Uterus (tissue), 4 donors: ENCODE measurements at places on chromosomes 5 and 9.
A peak's percentile ranks its signal among the peaks of the same experiment; 100 is the strongest.

DNA sequence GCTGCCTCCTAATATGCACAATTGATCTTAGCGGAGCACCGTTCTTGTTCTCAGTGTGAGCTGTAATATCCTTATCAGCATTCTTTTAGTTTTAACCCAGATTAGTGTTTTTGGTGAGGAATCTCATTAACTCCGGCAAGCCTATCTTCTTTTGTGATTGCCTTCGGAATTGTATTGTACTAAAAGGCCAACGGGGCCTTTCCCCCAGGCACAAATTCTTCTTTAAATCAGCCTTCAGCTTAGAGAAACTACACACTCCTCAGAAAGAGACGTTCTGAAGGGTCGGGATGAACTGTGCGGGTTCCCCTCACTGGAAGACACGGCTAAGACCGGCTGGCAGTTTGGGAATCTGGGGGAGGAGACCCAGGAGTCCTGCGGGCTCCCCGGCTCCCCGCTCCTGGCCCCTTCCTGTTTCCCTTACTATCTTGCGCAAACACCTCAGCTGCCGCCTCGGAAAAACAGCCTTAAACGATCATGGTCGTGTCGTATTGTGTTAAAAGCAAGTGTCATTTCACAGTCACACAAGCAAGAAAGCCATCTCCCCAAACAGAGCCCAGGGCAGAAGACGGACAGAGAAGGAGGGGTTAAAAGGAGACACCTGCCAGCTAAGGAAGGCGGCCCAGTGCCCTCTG lies 353.1 kb upstream of the IRX2 start:
- DNase-seq: no peak

GRCh38 chr9:77872863-77873262 lies 158.7 kb downstream of the GNAQ start:
- no peak for DNase-seq

DNA sequence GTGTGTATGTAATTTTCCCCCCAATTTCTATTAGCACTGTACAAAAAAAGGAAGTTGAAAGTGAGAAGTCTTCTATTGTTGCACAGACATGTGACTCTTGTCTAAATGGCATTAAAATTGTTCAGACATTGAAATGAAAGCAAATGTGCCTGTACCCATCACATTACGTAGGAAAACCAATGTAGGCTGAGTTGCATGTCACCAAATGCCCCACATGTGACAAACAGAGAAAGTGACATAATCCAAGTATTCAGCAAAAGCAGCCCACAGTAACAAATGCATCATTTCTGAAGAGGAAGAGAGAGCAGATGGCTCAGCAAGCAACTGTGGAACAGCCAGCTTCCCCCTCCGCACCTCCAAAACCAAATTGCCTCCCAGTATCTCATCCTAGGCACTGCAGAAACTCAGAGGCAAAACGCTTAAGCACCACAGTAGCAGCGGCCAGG lies 161.5 kb upstream of the NR4A3 start:
- no peak for DNase-seq

- no peak for DNase-seq
Measured at GRCh38 chr9:134167530-134167931, 3.2 kb upstream of the RNU6ATAC start.

DNA sequence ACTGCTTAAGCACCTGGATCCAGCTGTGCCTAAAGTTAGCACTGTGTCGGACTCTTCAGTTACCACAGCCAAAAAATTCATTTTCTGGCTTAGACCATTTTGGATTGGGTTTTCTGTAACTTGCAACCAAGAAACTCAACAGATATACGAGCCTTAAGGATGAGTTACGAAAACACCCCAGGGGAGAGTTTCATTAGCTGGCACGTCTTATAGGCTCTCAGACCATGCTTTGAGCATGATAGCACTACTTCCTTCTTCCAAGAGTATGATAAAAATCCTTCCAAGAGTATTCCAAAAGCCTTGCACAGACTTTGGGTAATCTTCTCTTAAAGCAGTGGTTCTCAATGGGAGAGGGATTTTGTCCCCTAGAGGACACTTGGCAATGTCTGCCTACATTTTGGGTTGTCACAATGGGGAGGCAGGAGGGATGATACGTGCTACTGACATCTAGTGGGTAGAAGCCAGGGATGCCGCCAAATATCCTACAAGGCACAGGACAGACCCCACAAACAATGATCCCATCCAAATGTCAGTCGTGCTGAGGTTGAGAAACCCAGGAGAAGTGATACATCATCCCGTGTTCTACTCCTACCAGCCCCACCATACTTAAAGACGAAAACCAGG lies 64.8 kb downstream of the SMIM23 start:
- peak; percentile 26 for DNase-seq

DNA sequence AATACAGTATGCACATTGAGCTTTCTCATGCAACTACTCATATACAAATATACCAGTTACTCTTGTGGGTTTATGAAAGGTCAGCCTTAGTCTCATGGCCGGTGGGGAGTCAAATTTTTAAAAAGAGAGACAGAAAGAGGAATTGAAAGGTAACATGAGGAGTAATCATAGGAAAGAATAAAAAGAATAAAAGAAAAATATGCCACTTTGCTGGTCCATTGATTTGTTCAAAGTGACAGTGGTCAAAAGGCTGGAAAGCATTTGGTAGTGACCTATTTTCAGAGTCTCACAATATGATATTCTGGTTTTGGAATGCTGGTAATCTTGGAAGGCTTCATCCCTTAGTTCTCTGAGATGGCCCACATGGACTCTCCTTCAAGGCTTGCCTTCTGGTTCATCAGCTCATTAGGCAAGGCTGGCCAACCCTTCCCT lies 67.0 kb downstream of the ZNF366 start:
- no peak for DNase-seq

DNA sequence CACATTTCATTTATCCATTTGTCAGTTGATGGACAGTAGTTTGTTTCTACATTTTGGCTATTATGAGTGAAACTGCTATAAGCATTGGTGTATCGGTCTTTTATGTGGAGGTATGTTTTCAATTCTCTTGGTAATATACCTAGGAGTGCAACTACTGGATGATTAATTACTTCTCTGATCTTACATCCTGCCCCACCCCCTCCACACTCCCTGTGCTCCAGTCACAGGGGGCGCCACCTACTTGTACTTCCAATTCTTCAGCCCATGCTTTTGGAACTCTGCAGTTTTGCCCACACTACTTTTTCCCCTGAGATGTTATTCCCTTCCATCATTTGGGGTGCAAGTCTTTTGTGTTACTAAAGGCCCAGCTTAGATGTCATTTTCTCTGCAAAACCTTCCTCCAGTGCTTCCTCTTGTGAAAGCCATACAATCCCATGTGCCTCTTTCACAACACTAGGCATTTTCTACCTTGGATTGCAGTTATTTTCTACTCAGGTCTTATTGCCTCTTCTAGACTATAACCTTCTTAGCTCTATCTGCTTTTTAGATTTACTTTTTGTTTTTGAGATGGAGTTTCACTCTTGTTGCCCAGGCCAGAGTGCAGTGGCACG lies 42.1 kb downstream of the SEC61B start:
- DNase-seq: no peak

DNA sequence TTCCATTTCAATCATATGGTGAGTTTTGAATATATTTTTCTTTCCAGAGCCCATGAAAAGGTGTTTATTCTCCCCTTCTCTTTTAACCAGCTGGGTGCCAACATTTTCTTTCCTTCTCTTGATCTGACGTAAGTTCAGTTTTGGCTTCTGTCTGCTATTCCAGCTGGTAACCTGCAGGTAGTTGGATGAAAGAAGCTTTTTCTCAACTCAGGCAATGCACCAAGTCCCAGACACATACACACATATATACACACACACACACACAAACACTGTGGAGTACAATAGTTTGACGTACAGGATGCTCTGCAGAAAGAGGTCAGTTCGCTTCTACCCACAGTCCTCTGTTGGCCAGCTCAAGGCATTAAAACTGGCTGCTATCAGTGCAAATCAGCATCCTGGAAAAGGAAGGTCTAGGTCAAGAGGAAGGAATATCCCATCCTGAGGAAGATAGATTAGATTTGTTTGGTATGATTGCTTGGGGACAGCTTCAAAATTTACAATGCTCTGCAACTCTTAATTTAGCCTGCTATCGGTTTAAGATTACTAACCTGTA lies 214.3 kb upstream of the SEMA6A start:
- DNase-seq: no peak

- DNase-seq: no peak
Measured at GRCh38 chr9:3960661-3961144, 339.2 kb downstream of the GLIS3 start.

- DNase-seq: no peak
Measured at GRCh38 chr9:89766991-89767390, 162.2 kb downstream of the GADD45G start.

DNA sequence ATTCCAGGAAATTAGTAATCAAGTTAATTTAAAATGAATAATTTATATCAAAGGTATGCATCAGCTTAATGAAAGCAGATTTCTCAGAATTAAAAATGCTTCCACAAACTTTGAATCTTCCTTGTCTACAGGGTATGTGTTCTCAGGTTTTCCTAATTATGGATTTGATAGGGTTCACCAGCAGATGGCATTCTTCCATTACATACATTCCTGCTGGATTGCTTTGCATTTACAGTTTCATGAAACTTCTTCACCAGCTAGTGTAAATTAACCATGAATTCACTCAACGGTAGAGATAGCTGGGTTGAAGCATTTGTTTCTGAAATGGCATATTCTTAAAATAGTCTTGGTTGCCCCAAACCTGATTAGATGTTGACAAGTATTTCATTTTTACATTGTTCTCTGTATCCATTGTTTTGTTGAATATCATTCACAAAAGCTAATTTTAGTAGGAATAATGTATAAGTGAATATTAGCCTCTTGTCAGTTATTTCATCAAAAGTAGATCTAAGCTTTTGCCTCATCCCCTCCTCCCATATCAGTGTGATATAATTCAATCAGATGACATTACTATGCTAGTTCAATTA lies 68.7 kb upstream of the WDR41 start:
- DNase-seq: no peak

DNA sequence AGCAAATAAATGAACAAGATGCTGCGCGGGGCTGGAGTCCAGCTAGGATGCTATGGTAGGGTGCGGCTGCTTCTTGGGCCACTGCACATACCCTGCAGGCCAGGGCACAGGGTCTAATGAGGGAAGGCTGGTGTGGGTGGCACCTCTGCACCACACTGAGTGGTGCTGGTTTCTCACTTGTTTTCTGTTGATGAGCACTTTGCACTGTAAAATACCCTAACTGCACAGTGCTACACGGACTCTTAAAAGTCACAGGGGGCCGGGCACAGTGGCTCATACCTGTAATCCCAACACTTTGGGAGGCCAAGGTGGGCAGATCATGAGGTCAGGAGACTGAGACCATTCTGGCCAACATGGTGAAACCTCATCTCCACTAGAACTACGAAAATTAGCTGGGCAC lies 52.7 kb upstream of the DMRT1 start:
- no peak for DNase-seq

- no peak for DNase-seq
Measured at GRCh38 chr9:27462434-27462833, 61.7 kb upstream of the IFNK start.

- no peak for DNase-seq
Measured at GRCh38 chr9:111730937-111731567, 63.7 kb downstream of the SHOC1 start.

- no peak for DNase-seq
Measured at GRCh38 chr5:56099346-56099745, 104.6 kb upstream of the IL6ST start.

GRCh38 chr5:107680099-107680498 lies 9.4 kb upstream of the EFNA5 start:
- no peak for DNase-seq

DNA sequence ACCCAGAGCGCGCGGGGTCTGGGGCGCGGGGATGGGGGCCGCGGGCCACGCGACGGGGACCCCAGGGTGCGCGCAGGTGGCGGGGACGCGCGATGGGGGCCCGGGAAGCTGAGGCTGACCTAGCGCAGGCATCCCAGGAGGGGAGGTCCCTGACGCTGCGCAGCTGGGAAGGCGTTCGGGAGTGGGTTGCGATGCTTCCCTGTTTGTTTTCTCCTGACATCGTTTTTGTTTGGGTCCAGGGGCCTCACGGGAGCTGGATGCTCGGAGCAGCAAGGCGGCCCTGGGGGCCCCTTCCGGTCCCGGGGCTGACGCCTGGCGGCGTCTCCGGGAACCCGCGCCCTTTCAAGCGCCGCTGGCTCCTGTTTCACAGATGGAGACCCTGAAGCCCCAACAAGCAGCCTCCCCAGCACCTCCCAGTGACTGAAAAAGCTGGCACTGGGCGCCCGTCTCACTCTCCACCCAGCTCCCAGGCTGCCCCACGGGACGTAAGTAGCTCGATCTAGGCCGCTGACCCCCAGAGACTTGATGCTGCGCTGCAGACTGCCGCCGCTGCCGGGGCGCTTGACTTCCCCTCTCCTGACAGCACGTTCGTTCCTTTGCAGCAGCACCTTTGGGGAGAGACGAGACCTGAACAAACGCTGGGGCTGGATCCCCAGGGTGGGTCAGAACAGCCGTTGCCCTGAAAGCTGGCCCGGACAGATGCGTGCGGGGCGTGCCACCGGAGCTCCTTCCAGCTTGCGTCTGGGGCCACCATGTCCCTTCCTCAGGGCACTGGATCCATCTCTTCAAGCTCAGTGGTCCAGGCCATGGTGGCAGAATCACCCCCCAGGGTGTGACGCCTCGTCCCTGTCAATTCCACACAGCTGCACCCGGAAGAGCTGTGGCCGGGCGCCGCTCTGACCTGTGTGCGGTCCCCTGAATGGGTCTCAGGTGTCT lies 593 bp downstream of the BRD3OS start:
- DNase-seq: peak; percentile 58
